ENCODE measurements at places on chromosomes 12 and 14.

GRCh38 chr14:89129570-89129969, 287.5 kb downstream of the FOXN3 start:
- no peak for DNase-seq

DNA sequence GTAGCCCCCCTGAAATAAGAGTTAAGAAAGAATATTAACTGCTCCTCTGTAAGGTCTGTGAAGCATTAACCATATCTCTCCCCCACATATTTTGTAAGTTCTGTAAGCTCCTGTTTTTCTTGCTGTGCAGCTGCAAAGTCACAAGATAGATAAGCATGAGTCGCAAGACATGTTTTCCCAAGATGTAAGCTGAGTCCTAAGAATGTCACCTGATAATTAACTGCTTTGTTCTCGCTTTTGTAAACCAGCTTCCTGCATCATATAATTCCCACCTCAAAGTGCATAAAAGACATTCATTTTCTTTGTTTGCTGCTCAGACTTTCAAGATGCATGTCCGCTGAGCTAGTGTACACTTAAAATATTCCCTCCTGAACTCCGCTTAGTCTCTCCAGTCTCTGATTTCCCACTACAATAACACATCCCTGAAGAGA, 27.0 kb upstream of the PHC1 start:
- DNase-seq = no peak

GRCh38 chr12:4526923-4527546, 11.7 kb upstream of the RAD51AP1 start:
- DNase-seq = peak; percentile 16

DNA sequence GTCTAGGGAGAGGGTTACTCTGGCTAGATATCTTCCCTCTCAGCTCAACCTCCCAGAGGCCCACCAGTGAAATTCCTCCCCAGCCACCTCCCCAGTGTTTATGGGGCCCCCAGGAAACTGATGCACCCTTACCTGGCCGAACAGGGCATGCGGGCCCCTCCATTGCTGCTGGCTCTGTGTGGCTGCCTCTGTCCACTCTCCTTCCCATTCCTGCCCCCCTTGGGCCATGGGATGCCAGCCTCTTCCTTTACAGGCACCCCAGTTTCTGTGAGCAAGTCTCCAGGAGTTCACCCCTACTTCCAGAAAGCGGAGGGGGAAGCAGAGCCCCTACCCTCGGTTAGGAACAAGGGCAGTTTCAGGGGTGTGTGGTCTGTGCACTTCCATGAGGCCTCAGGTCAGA, 19.4 kb upstream of the ZDHHC22 start:
- DNase-seq = no peak

DNA sequence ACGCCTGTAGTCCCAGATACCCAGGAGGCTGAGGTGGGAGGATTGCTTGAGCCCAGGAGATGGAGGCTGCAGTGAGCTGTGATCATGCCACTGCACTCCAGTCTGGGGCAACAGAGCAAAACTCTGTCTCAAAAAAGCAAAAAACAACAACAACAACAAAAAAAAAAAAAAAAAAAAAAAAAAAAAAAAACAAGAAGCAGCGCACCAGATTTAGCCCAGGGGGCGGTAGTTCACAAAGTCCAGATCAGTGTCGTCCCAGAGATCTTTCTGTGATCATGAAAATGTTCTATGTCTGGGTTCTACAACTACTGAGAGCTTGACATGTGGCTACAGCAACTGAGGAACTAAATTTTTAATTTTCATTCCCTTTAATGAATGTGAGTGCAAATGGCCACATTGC, 27.4 kb downstream of the OAS2 start:
- no peak for DNase-seq

DNA sequence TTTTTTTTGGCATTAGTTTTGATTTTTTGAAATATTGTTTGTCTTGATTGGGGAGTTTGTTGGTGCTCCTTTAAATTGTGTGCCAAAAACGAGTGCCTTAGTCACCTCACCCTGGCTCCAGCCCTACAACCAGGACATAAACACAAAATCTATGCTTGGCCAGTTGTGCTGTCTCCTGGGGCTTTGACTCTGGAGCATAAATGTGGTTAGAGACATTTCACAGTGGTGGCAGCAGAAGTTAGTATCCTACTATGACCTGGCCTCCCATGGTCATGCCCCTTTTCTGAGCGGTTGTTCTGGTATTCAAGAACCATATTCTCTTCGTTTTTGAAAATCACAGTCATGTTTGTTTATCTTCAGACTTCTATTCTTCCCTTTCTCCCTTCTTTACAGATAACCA, 70.7 kb upstream of the PSMA6 start:
- no peak for DNase-seq

- DNase-seq = no peak
Observed at GRCh38 chr14:101027966-101028365, 124.4 kb upstream of the RTL1 start.

DNA sequence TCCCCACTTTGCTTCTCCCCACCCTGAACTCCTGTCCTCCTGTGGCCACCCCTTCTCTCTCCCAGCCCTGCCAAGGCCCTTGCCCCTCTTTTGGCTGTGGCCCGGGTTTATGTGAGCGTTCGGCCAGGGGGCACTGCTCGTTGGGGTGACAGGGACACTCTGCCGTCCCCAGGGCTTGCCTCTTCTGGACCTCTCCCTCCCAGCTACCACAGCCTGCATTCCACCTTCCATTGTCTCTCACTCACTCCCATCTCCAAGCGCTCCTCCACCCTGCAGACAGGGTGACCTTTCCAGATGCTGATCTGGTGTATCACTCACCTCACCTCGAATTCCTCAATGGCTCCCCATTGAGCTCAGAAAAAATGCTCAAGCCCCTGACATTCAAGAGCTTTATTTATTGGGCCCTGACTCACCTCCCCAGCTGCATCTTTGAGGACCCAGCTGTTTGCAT, 1.4 kb downstream of the SERPINA9 start:
- DNase-seq = no peak

GRCh38 chr12:113049976-113050742, 6.4 kb upstream of the DTX1 start:
- no peak for DNase-seq

- DNase-seq = peak; percentile 41
Observed at GRCh38 chr12:120119271-120119973, 2.9 kb upstream of the RAB35 start.

DNA sequence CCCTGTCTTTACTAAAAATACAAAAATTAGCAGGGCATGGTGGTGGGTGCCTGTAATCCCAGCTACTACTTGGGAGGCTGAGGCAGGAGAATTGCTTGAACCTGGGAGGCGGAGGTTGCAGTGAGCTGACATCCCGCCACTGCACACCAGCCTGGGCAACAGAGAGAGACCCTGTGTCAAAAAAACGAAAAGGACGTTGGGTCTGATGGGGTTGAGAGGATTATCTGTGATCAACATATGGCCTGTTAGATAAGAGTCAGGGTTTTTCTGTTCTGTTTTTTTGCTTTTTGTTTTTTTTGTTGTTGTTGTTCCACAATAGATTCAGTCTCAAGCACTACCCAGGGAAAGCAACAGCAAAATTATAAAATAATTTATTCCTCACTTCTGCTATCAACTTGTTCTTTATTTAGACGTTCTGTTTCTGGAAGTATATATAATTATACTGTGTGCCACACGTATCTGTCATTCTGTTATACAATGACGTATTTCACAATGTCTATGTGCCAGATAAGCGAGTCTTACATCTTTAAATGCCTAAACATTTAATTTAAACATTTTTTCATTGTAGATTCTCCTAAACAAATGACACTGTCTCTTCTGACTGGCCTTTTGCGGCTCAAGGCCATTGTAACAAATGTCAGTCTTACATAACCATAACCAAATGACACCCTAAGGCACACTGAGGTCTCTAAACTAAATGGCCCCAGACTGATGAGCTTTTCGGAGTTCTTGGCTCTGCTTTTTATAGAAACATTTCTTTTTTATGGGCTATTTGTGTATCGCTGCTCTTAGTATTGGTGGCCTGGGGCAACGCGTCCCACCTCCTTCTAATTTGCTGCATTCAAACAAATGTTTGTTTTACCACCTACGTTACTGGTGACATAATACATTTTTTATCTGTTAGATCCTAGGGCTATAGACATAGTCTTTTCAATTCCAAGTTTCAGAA, 7.2 kb upstream of the P2RX4 start:
- no peak for DNase-seq
